ENCODE measurements at places on chromosomes 7 and 10. TPM values are rescaled to one million over a fixed set of nuclear protein-coding genes. Genes with fewer than 3 reads are reported as not detected.

GRCh38 chr7:52120912-52121311, 804.3 kb upstream of the COBL start:
- no peak for DNase-seq

- DNase-seq: no peak
These were observed 6.4 kb upstream of the PON2 start for GRCh38 chr7:95441042-95441823.

DNA sequence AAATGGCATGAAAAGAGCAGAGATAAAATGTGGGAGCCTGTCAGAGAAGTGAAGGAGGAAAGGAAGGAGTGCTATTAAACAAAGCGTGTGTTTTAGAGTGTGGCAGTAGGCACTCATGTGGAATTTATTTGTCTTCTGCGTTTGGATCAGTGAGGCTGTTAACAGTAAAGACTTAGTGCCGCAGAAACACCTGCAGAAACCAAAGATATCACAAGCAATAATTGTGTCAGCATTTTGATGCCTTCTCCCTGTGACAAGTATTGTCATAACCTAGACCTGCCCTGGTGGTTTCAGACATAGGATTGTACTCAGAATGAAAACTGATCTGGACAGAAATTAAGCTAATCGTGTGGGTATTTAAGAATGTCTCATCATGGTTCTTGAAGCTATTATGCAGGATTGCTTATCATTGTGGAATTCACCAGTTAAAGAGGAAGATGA, 191.0 kb downstream of the CAMK1D start:
- no peak for DNase-seq

DNA sequence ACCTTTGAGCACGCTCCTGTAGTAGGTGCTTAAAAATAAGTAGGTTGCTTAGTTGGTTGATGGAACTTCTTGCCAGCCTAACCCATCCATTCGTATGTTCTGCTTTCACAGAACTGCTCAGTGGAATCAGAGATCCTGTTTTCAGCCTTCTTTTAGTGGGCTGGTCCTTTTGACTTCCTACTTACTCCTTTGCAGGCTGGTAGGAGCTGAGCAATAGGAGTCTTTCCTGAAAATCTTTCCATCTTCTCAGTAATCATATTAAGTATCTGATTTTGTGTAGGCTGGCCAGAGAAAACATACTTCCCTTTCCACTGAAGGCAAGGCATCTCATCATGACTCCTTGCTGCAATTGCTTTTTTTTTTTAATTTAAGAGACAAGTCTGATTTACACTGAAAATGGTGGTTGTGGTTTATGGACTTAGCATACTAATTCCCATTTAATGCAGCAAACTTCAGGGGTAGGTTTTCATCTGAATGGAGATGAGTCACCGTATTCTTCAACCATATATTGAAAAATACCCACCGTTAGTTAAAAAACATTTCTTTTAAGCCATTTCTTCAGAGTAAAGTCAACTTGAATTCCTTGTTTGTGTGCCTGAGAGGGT, 208.0 kb downstream of the ZNF365 start:
- DNase-seq: no peak

Gene GPR26
- not detected for total RNA-seq

All from activated naive CD4-positive, alpha-beta T cell treated with anti-CD3 and anti-CD28 coated beads, Interleukin-2, amount 50 U/mL, for 72 hours (primary cell).